ENCODE measurements at places on chromosomes 6 and 20. TPM values are rescaled to one million over a fixed set of nuclear protein-coding genes. Genes with fewer than 3 reads are reported as not detected.

DNA sequence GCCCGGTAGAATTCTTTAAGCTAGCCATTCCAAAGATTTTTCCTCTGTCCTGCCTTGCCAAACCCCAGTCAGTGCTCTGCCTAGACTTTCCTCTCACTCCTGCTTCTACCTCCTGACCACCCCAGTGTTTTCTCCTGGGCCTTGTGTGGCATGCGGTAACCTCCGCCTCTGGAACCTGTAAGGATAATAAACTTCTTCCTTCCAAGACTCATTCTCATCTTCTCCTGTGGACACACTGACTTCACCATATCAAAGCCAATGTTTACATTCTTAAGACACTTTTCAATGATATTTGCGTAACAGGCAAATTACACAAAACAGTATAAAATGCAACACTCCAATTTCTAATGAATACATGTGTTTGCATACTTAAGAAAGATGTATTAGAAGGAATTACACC is 354.6 kb downstream of the RNF144B start:
- DNase-seq: no peak

DNA sequence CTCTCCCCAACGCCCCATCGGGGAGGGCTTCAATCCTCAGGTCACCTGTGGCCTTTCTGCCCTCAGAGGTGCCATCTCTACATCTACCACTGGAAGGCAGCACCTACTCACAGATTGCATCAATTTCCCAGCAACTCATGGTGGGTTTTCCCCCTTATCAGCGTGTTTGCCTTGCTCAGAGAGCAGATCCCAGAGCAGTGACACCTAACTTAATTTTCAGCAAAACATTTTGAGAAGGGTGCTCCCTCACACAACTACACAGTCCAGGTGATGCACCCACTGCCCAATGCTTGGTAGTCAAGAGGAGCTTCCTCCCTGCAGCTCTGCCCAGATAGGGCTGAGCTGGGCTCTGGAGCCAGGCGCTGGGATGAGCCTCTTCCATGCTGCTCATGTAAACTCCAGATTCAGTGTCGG is 48.2 kb downstream of the PLG start:
- DNase-seq: no peak

DNA sequence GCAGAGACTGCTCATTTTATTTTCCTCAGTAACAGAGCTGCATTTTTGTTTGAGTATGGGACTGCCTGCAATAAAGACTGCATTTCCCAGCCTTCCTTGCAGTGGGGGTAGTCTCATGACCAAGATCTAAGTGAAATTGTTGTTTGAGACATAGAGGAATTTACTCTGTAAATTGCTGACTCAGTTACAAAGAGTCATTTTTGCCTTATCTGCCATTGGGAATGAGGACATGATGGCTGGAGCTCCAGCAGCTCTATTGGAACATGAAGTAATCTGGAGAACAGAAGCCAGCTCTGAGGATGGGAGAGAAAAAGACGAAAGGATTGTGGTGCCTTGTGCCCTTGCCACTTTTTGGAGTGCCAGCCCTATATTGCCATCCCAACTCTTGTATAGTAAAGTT is 2.1 kb upstream of the CST11 start:
- no peak for DNase-seq

DNA sequence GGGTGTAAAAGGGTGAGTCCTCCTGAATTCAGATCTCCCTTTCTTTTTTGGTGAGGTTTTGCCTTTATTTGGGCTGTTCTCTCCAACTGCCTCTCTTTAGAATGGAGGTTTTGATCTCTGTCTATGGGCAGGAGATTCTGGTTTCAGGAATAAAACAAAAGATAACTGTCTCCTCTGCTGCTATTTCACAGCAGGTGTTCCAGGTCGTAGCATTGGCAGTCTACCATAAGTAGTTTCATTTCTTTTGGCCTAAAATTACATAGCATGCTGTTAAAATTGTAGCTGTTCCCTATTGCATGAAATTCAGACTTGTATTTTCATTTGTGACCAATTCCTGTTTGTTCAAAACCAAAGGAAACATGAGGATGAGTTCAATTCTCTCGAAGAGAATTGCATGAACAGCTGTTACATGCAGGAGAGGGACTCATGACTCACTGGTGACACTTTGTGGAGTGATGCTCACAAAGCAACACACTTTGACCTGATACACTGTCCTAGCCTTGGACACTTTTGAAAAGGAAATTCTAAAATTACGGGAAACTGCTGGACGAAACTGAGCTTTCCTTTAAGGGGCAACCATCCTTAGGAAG is 76.8 kb upstream of the SIRPG start:
- DNase-seq: no peak

GRCh38 chr6:90412538-90413369 is 116.1 kb upstream of the BACH2 start:
- DNase-seq: no peak

Gene MMP24OS
- polyA plus RNA-seq: 45.6 TPM

Gene CHRNA4
- 0.21 TPM for polyA plus RNA-seq

Gene CST5
- not detected for polyA plus RNA-seq

Gene OPN5
- polyA plus RNA-seq: not detected

GRCh38 chr6:32858194-32858593 is 4.2 kb downstream of the PSMB9 start:
- no peak for DNase-seq

Gene EBF4
- 2.8 TPM for polyA plus RNA-seq

- no peak for DNase-seq
These were observed 258.4 kb downstream of the CD83 start for GRCh38 chr6:14375930-14376329.

- DNase-seq: no peak
These were observed 393 bp upstream of the FABP7 start for GRCh38 chr6:122778985-122779661.

DNA sequence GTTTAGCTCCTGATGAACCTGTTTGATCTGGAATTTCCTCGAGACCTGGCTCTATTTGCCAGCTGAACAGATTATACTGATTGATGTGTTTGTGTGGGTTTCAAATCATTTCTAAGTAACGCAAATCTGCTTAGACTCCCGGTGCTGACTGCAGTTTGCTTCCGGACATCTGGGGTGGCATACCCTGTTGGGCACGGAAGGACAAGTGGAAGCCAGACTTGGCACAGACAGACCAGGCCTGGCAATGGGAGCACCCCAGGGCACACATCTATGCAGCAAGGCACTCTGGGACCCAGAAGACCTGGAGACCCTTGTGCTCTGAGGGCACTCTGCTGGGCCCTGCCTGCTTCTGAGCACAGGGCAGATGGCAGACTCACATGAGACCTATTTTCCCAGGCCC is 433.7 kb upstream of the CHD6 start:
- DNase-seq: no peak

DNA sequence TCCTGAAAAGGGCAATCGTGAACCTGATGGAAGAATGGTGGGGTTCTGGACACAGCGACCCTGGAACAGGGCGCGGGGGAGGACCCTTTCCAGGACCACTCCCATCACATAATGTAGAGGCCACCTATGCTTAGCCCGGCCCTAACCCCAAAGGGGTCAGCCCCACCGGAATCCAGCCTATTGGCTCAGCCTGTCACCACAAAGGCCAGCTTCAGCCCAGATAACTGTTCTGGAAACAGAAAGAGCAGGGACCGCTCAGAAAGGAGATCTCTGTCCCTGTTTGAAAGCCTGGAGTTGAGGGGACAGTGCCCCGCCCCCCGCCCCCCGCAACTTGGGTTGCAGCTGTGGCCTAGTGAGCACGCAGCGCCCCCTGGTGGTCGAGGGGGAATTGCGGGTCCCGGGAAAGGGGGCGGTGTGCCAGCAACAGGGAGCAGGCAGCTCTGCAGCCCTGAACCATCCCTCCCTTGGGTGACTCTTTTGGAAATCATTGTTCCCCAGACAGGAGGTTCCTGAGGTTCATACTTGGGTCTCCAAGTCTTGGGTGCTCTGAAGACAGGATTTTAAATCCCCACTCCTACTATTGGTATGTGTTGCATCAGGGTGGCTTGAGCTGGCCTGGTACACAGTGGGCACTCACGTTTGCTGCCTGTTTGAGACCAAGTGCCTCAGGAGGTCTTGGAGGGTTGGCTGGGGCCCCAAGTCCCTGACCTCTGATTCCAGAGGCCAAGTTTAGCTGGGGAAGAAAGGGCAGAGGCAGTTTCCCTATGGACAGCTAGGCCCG is 1.5 kb downstream of the SIGLEC1 start:
- peak; percentile 88 for DNase-seq

All from A549 (cell line).